ENCODE measurements at places on chromosomes 11 and 22. TPM values are rescaled to one million over a fixed set of nuclear protein-coding genes. Genes with fewer than 3 reads are reported as not detected.

Gene NELL1
- total RNA-seq = 6.5 TPM

Gene C22orf15
- total RNA-seq = 0.66 TPM

- no peak overlapping the region for H3K4me3 ChIP-seq
- H3K36me3 ChIP-seq = no peaks in the 10 kb centered on the region
Observed at GRCh38 chr22:30150212-30150611, 69.9 kb downstream of the HORMAD2 start.

Gene LMO1
- 1.3 TPM for total RNA-seq

DNA sequence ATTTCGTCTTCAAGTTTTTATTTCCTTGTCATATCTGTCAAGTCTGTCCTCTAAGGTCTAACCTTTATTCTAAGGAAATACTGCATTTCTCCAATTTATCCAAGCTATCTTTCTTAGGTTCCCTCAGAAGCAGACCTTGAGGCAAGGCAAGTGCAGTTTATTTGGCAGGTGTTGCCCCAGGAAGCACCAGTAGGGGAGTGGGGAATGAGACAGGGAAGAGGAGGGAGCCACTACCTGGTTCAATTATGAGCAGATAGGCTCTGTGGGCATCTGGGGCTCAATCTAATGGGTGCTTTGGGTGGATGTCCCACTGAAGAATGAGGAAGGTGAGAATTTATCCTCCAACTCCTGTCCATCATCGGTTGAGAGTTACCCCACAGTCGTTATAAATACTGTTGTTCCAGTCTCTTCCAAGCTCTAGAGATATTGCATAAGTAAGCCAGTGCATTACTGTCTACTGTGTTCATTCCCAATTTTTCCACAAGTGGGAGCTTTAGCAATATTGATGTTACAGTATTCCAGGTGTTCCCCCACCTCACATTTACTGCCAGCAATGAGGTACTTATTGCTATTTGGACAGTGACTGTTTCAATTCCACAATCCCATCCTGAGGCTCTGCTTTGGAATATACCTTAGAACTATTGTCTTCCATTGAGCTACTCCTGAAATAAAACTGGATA is 154.9 kb upstream of the CEP126 start:
- no peaks in the 10 kb centered on the region for H3K27me3 ChIP-seq
- no peak overlapping the region for H3K27ac ChIP-seq
- no peak for DNase-seq
- H3K4me1 ChIP-seq = no peaks in the 10 kb centered on the region
- H3K4me3 ChIP-seq = no peak overlapping the region

Measured in muscle of leg (tissue), 16 donors.